Erythroblast (primary cell): ENCODE measurements at places on chromosomes 3 and 15.

DNA sequence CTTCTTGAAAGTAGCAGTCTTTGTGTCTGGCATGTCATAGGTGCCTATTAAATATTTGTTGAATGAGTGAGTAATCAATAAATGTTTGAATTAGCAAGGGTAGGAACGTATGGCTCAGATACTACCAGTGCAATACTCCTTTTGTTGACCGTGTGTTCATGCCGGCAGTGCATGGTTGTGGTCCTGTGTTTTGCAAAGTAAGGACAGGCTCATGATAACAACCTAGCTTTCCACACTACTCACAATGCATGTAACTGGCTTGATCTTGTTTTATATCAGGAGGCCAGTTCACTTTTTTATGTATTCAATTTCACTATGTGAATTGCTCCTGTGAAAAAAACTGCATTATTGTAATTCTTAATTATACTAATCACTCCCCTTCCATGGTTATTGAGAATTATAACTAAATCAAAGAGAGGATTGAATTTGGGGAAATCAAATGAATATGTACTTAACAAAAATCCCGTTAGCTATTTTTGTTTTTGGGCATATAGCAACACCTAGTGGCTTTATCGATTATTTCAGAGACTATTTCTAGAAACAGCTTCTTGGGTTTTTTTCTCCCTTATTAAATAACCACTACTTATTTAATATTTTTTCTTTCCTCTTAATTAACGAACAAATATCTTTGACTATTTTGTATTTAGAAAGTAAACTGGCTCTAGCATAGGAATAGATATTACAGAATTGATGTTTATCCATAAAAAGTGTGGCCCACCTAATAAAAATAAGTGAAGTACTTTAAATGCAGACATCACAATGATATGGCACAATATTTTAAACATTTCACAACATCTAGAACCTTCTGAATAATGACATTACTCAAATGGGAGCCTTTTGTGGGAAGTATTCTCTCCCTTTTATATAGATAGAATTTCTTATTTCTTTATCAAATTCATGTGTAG, 218.5 kb downstream of the BBX start:
- peak; percentile 43 for DNase-seq

DNA sequence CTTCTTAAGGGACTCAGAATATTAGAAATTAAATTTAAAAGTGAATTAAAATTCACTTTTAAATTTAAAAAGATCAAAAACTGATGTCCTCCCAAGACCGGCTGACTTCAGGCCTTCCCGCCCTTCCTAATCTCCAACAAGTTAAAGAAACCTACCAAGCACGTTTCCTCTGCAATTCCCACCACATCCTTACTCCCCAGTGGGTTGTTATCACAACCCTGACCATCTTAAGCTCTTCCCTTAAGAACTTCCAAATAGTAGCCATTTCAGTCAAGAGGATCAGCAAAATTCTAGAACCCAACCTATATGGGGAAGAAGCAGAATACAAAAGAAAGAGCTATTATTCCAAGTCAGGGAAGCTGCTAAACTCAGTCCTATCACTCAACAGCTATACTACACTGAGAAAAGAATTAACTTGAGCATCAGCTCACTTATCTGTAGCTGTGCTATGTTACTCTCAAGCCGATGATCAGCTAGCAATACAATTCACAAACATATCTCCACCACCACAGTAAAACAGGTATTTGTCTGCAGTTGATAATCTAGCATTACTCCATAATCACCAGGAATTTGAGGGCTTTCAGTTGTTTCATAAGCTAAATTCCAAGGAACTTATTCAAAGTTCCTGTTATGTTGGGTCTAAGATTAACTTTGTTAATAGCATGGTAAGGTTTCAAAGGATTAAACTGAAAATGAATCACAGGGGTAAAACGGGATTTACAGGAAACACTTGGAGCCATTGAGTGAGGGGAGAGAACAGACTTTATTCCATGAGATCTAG, 14.3 kb downstream of the ABCC5 start:
- no peak for DNase-seq

DNA sequence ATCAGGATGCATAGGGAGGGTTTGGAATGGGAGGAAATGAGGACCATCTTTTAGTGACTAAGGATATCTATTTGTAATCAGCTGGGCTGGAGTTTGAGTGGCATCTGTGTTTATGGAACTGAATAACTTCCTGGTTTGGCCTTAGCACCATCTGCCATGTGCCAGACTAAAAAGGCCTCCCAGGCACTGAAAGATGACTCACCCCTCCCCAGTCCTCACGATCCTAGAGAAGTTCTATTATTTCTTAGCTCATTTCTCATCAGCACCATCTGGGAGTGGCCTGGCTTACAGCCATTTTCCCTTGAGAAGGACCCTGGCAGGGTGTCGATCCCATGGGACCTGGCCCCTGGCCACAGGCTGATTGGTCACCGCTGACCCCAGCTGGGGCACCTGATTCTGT, 23.9 kb upstream of the CTXND1 start:
- no peak for DNase-seq

DNA sequence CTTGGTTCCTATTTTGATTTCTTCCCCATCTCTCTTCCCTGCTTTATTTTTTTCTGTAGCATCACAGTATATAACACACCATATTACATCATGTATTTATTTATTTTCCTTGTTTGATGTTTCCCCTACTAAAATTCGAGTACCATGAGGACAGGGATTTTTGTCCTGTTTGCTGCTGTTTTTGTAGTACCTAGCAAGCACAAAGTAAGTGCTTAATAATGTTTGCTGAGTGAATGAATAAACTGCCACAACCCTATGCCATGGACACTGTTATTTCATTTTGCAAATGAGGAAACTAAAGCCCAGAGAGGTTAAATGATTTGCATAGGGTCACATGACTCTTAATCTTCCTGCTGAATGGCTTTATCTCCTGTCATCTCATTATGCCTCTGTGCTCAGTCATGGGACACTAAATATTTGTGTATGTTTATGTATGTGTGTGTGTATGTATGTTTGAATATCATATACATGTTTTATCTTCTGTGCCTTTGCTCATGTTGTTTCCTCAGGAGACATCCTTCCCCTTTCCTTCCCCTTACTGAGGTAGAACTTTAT, 26.1 kb upstream of the MGA start:
- peak; percentile 13 for DNase-seq

DNA sequence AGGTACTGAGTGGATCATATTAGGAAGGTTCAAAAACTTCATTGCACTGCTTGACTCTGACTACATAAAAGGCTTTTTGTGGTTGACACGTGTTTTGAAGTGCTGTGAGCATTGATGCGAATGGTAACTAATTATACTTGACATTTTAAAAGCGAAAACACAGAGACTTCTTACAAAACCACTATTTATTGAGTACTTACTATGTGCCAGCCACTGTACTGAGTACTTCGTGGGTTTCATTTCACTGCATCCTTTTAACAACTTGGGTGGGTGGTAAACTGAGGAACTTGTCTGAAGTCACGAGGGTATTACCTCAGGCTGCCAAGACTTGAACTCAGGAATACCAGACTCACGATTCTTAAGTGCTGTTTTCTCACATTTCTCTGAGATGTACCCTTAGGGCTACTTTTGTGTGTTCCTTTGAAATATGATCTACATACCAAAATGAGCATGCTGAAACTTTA, 45.3 kb upstream of the PPP4R2 start:
- DNase-seq, result no peak

GRCh38 chr3:115089481-115089880, 57.6 kb downstream of the ZBTB20 start:
- no peak for DNase-seq

GRCh38 chr3:45227946-45228345, 1.9 kb upstream of the TMEM158 start:
- no peak for DNase-seq

DNA sequence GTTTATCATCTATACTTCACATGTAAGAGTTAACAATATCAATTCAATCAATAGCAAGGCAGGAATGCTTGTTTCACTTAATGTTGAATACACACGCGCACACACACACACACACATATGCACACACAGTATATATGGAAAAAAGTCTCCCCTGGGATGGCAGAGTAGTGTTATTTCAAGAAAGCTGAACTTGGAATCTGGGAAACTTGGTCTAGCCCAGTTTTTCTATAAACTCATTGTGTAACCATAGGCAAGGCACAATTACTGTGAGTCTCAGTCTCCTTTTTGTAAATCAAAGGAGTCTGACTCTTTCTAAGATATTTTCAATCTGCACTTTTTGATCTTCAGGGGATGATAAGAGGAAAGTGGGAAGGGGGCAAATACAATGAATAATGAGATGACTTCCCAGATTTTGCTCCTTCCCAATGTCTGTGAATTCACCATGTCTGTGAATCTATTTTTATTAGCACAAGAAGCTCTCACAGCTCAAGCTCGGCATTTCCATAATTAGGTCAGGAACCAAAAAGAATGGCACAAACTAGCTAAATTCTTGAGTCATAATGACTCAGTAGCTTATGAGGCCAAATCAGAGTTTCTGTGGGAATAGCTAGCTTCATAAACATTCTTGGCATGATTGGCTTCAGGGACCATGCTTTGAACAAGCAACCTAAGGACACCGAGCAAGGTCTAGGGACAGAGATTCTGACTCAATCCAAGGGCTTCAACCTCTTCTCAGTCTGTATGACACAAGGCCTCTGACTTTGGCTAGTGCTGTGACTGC, 227.4 kb upstream of the DCBLD2 start:
- DNase-seq, result no peak

DNA sequence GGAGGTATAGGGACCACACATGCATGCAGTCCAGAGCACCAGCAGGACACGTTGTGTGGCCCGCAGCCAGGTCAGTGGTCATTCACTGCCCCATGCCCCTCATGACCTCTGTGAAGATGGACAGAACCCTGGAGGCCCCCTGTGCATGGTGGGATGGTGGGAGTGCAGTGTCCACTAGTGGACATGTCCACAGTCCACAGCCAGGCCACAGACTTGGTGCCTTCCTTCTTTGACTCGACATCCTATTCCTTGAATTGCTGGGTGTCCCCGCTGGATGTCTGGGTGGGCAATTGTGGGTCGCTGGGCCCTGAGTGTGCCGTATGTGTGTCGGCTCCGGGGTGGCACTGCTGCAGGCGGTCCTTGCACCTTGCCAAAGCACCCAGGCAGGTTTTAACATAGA, 35.7 kb downstream of the KLF15 start:
- no peak for DNase-seq

- DNase-seq, result no peak
Observed at GRCh38 chr3:134148534-134148933, 102.1 kb downstream of the RYK start.

- DNase-seq, result no peak
Observed at GRCh38 chr15:67156426-67156825, 91.0 kb downstream of the SMAD3 start.

DNA sequence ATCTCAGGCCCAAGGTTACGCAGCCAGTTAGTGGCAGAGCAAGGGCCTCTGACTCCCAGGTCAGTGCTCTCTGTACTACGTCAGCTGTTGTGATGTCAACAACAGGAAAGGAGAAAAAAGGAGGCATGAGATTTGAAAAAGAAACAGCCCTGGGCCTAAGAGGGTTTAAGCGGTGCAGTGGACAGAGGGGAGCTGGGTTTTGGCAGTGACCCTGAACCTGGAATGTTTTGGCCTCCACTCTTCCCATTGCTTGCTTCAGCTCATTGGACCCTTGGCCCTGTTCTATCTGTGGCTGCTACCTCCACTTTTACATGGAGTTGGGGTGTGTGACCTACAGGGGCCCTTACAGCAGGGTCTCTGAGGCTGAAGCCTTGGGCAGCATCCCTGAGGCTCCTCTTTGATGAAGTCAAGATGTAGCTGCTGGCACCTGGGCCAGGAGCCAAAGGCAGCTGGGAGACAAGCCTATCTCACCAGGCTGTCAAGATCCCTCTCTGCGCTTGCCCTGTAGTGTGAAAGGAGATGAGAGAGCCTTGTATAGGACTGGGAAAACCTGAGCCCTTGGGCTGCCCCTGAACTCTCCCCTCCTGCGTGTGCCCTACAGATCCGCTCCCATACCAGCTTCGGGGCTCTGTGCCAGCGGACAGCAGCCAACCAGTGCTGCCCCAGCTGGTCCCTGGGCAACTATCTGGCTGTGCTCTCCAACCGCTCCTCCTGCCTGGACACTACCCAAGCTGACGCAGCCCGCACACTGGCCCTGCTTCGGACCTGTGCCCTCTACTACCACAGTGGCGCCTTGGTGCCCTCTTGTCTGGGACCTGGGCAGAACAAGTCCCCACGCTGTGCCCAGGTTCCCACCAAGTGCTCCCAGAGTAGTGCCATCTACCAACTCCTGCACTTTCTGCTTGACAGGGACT, 8.7 kb downstream of the DISP2 start:
- DNase-seq, result no peak

DNA sequence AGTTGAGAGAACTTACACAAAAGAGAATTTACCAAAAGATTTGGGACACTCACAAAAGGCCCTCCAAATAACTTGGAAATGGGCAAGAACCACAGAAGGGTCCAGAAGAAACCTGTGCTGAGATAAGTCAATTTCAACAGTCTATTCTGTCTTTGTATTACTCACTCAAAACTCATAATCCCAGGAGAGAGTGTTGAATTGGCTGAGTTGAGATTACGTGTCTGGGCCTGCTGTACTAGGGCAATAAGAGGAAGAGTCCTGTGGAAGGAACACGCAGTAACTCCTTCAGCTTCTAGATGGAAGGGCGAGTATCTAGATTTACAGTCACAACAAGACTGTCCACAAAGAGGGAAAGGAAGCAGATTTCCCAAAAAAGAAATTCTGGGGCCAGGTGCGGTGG, 42.5 kb upstream of the DYNC1LI1 start:
- no peak for DNase-seq

- DNase-seq, result peak; percentile 86
Observed at GRCh38 chr15:78264304-78265136, at the start of gene DNAJA4. Gene DNAJA4, plus strand, starts transcription at chr15:78264562. Its CDS starts 202 bp downstream, at chr15:78264764.
